Adrenal gland (tissue), 19 donors: ENCODE measurements at places on chromosomes 4 and X. TPM values are rescaled to one million over a fixed set of nuclear protein-coding genes. Genes with fewer than 3 reads are reported as not detected.

GRCh38 chr4:23269566-23269965, 576.8 kb downstream of the GBA3 start:
- DNase-seq = no peak

DNA sequence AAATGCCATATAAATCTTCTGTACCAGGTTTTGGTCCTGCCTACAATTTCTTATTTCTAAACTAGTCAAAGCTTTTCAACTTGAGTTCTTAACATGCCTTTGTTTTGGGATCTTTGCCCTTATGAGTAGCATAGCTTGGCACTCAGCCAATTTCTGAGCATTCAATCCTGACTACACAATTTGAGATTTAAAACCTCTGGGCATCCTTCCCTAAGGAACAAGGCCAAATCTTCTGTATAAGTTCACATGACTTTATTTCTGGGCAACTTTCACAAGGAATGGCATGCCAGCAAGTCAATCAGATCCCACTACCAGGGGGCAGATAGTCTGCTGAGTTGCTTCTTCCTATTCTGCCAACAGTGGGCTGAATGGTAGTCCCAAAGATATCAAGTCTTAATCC, 254.2 kb downstream of the ADAMTS3 start:
- peak; percentile 48 for DNase-seq

- DNase-seq = no peak
These were observed 101.4 kb downstream of the C4orf51 start for GRCh38 chr4:145781351-145781750.

- peak; percentile 64 for DNase-seq
These were observed 74.6 kb downstream of the MAP3K15 start for GRCh38 chrX:19440713-19441112.

DNA sequence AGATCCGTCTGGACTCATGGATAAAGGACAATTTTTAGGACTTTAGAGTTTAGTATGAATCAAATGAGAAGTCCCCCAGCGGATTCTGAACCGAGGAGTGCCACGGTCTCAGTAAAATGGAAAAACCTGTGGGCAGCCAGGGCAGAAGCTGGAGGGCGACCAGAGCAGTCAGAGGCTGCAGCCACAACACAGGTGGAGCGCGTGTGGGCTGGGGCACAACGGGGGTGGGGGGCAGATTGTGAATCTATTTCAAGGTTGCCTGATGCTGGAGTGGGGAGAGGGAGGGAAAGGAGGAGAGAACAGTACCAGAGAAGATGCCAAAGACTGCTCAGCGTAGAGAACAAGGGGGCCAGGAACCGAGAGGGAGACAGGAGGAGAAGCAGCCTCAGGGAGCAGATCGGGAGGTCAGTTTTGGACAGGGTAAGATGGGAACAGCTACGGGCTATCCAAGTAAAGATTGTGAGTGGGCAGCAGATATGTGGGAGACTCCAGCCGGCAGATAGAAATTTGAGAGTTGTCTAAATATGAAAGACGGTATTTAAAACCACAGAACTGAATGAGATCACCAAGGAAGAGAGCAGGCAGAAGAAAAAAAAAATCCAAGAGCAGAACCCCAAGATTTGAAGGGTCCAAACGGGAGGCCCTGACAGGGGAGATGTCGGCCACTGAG, 9.5 kb downstream of the FAT1 start:
- no peak for DNase-seq

DNA sequence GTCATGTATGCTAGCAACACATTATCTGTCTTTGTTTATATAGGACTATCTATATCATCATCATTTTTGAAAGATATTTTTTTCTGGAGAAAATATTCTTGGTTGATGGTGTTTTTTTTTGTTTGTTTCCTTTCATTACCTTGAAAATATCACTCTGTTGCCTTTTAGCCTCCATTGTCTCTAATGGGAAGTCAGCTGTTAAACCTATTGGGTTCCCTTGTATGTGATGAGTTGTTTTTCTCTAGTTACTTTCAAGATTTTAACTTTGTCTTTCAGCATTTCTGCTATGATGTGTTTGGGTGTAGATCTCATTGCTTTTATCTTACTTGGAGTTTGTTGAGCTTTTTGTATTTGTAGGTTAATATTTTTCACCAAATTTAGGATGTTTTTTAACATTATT, 124.4 kb downstream of the EDA start:
- DNase-seq = no peak

DNA sequence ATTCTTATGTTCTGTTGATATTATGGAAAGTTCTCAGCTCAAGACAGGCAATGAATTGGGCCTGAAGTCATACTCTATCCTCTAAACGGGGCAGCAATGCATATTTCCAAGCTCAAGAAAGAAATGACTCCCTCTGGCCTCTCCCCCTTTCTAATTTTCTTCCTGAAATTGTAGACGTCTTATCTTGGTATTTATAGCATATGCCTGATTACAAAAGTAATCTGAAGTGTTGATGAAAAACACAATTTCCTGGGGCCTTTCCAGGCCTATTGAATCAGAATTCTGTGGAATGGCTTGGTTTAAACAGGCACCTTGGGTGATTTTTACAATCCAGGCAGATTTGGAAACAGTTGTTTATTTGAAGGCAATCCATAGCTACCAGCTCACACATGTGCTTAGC, 21.4 kb upstream of the PGRMC2 start:
- DNase-seq = no peak

GRCh38 chr4:145865274-145865941, 73.2 kb downstream of the ZNF827 start:
- DNase-seq = no peak

- no peak for DNase-seq
These were observed 1023.9 kb upstream of the GRID2 start for GRCh38 chr4:91279899-91280298.

DNA sequence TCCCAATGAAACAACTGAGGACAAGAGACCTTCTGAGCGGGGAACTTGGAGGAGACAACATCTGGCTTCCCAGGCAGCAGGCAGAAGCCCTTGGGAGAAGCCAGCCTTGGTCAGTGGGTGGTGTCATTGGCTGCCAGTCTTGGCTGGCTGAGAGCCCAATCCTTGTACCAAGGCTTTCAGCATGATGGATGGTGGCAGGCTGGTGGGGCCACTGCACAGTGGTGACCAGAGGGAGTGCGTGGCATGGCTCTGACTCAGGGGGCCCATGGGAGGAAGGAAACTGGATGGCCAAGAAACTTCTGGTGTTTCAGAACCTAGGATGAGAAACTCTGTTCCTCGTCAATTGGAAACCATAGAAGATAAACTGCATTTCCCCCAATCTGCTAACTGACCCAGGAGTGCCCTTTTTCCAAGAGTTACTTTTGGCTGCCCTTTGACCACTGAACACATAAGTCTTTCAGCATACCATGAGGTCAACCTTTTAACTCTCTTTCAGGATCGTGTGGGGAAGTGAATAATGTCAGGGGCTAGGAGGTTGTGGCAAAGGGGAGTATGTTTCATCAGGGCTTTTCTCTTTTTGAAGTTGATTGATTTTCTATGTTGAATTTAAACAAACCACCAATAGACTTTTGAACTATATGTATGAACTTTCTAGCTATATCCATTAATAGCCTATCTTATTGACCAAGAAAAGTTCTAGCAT, 60.9 kb downstream of the SOWAHB start:
- DNase-seq = peak; percentile 1

GRCh38 chr4:55111601-55112000, 13.8 kb downstream of the KDR start:
- no peak for DNase-seq

DNA sequence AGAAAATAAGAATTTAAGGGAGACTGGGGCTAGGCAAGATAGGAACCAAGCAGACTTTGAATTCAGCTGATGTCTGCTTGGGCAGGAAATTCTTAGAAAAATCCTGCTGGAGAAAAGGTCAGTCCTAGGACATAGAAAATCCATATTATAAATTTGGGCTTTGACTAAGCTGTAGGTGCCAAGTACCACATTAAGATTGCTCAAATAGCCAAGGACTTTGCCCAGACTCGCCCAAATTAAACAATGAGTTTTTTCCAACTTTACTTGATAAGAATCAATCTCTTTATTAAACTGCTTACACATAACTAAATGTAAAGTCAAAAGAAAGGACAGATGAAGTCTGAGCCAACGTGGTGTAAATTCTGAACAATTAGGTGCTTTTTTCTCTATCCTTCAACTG, 95.4 kb downstream of the FUNDC1 start:
- DNase-seq = no peak

DNA sequence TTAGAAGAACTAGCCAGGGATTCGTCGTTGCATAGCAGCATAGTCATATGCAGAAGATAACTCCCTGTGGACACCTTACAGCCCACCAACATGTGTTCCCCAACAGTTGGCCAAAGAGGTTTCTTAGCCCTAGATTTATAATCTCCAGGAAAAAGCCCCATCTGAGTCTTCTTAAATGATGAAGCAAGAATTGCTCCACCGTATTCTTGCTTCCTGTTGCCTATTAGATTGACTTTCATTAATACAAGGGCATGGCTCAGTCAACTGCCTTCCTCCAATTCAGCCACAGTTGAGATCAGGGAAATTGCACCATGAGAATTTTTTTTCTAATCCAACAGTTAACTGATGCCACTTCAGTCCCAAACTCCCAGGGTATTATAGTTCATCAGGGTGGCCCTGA, 5.2 kb upstream of the AFF2 start:
- DNase-seq = no peak

DNA sequence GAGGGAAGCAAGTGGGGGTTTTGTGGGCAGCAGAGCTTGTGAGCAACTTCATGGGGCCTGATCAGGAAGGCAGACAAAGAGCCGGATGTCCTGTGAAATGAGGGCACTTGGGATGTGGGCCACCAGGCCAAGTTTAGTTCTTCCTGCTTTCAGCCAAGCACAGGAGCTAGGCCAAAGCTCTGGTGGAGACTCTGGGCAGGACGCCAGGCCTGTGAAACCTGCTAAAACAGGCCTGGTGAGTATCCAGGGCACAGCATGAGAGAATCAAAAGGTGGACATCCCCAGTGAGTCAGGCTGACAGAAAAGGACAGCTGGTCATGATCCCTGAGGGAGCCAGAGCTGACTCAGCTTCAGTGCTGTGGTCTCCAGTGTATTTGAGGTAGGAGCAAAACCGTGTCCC, 95.7 kb downstream of the NPNT start:
- DNase-seq = peak; percentile 50

DNA sequence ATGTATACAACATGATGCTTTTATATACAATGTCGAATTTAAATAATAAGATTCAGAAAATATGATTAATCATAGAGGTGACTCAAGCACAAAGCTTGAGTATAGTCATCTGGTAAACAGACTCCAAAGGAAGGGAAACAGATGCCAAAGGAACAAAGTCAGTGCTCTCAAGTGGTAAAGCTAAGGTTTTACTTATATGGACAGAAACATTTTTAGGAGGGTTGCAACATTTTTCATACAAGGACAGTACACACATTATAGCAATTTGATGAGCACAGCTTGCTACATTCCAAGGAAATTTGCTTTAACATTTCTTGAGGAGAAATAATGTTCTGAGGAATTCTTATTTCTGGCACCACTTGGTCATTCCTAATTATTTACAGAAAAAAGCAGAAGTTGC, 333.4 kb upstream of the AADAT start:
- DNase-seq = no peak

DNA sequence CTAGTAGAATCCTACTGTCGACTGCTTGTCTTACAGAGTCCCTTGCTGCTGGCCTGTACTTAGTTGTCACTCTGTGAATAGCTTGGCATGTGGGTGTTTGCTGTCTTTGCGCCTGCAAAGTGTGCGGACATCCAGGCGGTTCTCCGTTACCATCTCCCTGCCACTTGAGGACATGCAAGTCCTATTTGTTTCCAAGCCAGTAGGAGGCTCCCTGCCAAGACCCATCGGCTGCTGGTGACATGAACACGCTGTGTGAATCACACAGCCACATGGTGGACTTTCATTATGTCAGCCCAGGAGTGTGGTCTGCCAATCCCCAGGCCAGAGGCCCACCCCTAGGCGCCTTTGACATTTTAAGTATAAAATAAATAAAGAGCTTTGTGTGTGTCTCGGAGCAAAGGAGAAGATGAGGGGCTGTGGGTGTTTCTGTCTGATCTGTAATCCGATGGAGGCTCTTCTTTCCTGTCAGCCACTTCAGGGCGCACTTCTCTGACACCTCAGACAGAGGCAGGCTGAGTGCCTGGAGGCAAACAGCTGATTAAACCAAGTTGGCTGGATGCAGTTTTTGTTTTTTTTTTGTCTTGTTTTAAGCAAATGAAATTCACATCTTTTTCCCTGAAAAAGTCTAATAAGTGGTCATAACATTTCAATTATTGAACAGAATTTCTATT, 51.5 kb downstream of the ALPK1 start:
- peak; percentile 48 for DNase-seq

DNA sequence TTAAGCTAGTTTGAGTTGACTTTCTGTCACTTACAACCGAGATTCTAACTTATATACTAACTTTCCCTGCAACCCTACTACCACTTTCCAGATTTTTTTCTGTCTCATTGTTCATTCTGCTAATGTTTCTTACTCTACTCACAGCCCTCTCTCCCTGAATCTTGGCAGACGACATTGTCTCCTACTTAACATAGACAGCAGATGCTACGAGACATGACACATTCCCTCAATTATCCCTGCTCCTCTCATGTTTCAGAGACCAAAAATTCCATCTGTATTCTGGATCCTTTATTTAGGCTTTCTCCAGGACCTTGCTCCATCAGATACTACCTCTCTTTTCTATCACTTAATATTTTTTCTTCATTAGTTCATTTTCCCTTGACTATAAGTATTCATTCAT, 379.1 kb upstream of the TEX13C start:
- DNase-seq = no peak

- no peak for DNase-seq
These were observed 3.0 kb upstream of the NPY1R start for GRCh38 chr4:163335384-163335783.

DNA sequence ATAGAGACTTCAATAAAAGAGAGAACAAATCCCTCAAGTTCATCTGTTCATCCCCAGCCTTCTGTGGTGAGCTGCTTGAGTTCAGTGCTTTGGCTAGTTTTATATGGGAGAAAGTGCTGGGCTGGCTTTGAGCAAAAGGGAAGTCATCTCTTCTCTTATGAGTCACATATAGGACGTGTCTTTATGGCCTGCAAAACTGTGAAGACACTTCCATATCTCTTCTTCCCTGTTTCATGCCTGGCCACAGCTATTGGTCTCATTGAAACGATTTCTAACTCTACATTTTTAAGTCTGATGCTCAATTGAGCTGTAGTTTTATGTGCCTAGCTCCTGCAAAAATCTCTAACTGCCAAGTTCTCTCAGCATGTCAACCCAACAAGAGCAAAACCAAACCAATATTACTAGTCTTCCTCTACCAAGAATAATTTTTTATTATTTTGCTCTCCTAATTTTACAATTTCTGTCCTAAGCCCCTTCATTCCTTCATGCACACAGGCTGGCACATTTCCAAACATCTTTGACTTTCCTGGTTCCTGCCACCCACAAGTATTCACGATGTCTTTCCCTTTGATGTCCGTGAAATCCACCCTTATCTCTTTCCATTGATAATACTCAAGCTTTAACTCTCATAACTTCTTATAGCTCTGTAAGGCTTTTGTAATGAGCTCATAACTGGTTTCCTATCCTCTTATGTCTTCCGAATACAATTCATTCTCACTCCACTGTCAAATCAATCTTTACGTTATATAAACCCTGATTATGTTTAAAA, 165.3 kb downstream of the BTC start:
- DNase-seq = no peak

GRCh38 chrX:97820170-97820569, 936.5 kb downstream of the RPA4 start:
- no peak for DNase-seq

The UGT2B11 gene
- not detected for polyA plus RNA-seq

The LRCH2 gene
- 2.3 TPM for polyA plus RNA-seq

The MAGEA3 gene
- not detected for polyA plus RNA-seq

The FDCSP gene
- polyA plus RNA-seq = not detected

The CHRDL1 gene
- 3.6 TPM for polyA plus RNA-seq

The TLR1 gene
- polyA plus RNA-seq = 2.8 TPM

The UCP1 gene
- polyA plus RNA-seq = 1.3 TPM

The NCAPG gene
- 1.3 TPM for polyA plus RNA-seq

The GPAT3 gene
- polyA plus RNA-seq = 4.6 TPM

The ASMT gene
- 3.5 TPM for polyA plus RNA-seq
